Astrocyte (in vitro differentiated cells and primary cell): ENCODE measurements at places on chromosomes 13 and 19. TPM values are rescaled to one million over a fixed set of nuclear protein-coding genes. Genes with fewer than 3 reads are reported as not detected.
A peak's percentile ranks its signal among the peaks of the same experiment; 100 is the strongest.

DNA sequence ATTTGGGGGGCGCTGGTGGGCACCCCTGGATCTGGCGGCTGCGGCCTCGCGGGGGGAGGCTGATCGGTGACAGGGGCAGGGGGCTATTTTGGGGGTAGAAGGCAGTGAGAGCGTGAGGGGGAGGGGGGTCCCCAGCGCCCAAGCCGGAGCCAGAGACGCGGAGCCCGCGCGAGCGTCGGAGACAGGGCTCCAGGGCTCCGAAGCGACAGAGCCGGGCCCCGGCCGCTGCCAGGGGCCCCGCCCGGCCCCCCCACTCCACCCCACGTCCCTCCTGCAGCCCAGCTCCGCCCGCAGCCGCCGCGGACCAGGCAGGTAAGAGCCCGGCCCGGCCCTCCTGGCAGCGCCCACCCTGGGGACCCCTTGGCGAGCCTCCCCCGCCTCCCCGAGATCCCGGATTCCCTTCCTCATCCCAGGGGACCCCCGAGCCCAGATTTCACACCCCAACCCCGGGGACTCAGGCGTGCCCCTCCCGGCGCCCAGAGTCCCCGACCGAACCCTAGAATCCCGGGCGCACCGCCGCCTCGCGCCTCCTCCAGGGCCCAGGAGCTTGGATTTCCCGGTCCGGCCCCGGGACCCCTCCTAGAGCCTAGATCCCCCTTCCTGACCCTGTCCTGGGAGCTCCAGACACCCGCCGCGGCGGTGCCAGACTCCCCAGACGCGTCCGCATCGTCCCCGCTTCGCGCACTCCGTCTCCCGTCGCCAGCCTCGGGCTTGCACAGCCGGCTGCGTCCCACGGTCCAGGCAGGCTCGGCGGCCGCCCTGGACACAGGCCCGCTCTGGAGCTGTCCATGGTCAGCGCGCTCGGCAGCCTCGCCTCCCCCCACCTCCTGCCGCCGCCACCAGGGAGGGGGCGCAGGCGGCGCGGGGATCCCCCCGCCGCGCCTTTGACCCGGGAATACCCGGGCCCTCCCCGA lies at the start of gene PPFIA3:
Gene PPFIA3 (plus strand): TSS at position 134 of the 914 bp plus-strand sequence. CDS start 8,330 bp downstream, outside the sequence.
- peak; percentile 25 for DNase-seq

- no peak for DNase-seq
These were observed 42.5 kb downstream of the CELF5 start for GRCh38 chr19:3266792-3267514.

DNA sequence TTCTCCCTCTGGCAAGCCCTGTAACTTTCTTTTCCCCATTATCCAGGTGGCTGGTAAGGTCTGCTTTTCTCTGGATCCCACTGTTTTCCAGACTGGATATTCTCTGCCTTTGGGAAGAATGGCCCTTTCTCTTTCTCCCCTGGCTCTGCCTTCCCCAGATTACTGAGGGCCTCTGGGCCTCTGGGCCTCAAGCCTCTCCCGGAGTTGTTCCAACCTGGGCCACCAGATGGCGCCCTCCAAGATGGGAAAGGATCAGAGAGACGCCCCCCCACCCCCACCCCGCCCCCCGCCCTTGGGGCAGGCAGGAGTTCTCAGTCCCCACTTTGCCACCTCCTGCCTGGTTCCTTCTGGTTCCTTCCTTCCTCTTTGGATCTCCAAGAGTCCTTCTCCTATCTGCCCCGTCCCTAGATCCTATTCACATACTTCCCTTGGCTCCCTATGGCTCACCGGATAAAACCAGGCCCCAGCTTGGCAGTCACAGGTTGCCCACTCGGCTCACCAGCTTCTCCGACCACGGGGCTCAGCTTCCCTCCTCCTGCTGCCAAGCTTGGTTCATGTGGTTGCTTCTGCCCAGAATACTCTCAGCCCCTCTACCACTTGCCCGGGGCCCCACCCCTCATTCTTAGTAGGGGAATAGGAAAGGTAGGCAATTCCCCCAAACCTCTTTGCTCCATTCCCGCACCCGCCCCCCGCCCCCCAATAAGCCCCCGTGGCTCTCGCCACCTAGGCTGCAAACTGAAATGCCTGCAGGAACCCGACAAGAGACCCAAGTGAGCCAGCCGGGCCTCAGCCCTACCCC lies 13.1 kb downstream of the EPS8L1 start:
- DNase-seq, result no peak

GRCh38 chr13:43078399-43078798 lies 55.0 kb downstream of the DNAJC15 start:
- no peak for DNase-seq

DNA sequence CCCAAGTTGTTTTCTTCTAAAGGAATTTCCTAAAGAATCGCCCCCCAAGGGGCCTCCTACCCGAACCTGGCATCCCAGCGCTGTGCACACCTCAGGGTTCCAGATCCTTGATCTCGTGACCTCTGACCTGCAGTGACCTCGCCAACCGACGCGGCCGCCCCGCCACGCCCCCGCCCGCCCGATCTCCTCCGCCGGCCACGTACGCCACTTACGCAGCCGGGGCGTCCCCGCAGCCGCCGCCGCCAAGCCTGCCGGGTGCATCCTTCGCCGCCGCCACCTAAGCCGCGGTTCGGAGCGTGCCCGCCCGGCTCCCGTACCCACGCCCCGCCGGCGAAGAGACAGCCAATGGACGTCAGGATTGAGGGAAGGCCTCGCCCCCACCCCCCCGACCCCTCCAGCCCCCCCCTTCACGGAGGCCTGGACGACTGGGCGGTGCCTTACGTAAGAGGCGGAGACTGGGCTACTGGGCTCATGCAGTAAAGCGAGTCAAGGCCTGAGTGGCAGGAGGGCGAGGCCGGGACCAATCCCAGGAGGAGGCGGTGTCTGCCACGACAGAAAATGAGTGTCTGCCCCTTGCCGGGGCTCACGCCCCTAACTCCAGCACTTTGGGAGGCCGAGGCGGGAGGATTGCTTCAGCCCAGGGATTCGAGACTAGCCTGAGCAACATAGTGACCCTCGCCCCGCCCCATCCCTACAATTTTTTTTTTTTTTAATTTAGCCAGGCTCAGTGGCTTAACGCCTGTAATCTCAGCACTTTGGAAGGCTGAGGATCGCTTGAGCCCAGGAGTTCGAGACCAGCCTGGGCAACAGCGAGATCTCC lies at the start of gene YIF1B:
Gene YIF1B (minus strand): TSS at position 291 of the 820 bp plus-strand sequence. CDS start 30 bp downstream, at position 261.
- peak; percentile 95 for DNase-seq

GRCh38 chr13:54884682-54885081 lies 1856.1 kb downstream of the OLFM4 start:
- no peak for DNase-seq

DNA sequence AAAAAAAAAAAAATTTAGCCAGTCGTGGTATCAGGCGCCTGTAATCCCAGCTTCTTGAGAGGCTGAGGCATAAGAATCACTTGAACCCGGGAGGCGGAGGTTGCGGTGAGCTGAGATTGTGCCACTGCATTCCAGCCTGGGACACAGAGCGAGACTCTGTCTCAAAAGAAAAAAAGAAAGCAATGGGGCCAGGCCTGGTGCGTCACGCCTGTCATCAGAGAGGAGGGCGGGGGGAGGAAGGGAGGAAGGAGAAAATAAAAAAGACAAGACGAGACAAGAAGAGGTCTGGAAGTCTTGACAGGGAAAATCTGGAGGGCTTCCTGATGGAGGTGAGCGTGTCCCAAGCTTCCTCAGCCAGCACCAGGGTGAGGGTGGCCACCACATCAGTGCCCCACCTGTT lies 54.9 kb upstream of the PTPRS start:
- no peak for DNase-seq

DNA sequence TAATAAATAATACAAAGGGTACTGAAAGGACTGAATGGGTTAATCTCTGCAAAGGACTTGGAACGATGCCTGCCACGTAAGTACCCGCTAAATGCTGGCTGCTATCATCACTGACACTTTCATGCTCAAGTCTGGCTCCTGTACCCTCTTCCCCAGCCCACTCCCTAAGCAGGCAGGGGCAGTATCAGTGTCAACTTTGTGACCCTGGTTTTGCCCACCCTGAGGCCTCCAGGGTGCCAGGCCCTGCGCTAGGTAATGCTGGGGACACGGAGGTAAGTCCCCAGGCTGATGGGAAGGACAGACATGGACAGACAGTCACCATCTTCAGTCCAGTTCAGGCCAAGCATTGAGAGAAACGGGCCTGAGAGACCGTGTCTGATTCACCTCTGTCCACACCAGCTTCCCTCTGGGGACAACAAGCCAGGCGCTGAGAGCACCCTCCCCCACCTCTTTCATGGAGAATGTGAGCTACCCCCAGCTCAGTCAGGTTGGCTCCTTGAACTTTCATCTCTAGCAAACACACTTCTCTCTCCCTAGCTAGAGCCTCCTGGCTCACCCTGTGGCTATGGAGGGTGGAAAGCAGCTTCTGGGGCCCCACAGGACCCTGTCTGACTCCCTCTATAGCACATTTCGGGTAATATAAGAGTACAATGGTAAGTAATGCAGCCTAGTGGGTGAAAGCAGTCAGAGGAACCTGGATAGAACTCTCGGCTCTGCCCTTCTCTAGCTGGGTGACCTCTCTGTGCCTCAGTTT lies 800 bp downstream of the ETFB start:
- peak; percentile 42 for DNase-seq

- DNase-seq, result no peak
These were observed 31.7 kb downstream of the ACTL9 start for GRCh38 chr19:8666814-8667405.

Gene FSD1
- total RNA-seq, result 15.0 and 15.1 TPM in 2 replicates

Gene TMEM255B
- total RNA-seq, result 7.1 and 8.4 TPM in 2 replicates
